ENCODE measurements at places on chromosomes 16 and 17.

DNA sequence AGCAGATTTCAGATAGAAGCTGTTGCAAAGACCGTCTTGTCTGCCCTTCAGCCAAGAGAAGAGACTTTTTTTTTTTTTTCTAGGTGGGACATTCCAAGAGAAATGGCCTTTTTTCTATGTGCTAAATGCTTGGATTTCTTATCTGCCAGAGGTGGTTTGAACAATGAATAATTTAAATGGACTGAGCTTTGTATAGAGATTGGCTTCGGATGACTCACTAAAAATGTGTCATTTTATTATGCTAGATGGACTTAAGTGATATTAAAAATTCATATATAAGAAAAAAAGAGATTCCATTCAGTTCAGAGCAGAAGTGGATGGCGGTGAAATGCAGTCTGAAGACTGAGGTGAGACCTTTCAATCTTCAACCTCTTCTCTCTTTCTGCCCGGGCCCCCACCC lies 58.4 kb downstream of the MEAK7 start:
- DNase-seq = no peak

DNA sequence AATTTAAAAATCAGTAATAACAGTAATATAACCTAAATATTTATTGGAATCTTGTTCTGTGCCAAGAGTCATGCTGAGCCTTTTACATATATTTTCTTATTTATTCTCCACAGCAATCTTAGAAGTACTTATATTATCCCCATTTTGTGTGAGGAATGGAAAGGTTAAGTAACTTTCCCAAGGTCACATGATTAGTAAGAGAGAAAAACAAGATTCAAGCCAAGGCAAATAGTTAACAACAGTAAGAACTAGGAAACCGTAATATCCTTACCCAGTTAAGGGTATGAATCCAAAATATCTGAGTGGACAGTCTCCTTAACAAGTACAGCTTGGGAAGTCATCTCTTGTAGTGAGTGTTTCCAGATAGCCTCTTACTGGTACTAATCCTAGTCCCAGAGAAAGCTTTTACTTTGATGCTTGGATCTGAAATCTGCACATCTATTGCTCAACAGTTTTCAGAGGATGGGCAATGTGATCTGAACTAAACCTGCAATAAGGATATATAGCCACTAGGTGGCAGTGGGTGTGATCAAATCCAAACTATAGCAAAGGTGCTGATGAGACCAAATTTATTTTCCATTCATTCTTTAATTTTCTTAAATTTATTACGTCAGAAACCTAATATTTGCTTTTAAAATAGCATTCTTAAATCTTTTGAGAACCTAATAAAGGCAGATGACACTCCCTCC lies 23.3 kb downstream of the SHISA6 start:
- no peak for DNase-seq

DNA sequence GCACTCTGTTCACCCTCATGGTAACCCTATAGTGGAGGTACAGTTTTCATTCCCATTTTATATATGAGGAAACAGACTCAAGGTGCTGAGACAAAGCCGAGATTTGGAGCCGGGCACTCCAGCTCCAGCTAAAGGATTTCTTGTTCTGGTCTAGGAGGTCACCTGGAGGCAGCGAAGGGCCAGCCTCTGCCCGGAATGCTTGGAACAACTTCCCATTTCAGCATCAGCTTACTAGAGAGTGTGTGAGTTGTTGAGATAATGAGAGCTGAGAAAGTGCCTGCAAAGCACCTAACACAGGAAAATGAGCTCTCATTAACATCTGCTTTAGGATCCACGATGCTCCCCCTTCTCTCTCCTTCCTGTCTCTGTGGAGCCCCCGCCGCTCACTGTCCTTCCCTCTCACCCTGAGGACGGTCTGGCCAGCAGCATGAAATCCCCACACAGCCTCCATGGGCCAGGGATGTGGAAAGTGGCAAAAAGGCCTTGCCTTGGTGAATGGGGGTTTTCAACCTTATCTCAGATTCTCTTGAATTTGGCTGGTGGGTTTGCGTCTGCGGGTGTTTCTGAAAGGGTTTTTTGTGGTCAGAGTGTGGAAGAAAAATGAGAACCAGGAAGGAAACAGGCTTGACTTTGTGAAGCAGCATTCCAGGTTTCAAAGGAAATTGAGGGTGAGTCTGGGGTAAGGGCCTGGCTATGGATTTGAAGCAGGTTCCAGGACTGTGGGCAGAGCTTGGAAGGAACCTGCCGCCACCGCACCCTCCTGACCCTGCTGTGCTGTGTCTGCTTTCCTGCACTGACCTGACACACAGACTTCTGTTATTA lies 178.7 kb downstream of the FOXL1 start:
- no peak for DNase-seq

DNA sequence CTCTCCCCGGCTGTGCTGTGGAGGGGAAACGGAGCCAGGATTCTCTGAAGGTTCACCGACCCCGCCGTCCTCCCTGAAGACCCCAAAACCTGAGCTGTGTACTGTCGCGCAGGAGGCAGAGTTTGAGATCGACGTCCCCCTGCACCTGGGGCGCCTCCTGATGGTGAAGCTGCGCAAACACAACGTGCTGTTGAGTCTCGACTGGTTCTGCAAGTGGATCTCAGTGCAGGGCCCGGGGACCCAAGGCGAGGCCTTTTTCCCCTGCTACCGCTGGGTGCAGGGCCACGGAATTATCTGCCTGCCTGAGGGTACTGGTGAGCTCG lies 62.6 kb upstream of the TEKT1 start:
- DNase-seq = no peak

- DNase-seq = no peak
Measured at GRCh38 chr17:68564415-68565111, 36.6 kb downstream of the FAM20A start.
